ACHN (cell line): ENCODE measurements at places on chromosomes 12 and 14.

GRCh38 chr12:6161124-6161882 lies 36.8 kb upstream of the VWF start:
- DNase-seq, result no peak

DNA sequence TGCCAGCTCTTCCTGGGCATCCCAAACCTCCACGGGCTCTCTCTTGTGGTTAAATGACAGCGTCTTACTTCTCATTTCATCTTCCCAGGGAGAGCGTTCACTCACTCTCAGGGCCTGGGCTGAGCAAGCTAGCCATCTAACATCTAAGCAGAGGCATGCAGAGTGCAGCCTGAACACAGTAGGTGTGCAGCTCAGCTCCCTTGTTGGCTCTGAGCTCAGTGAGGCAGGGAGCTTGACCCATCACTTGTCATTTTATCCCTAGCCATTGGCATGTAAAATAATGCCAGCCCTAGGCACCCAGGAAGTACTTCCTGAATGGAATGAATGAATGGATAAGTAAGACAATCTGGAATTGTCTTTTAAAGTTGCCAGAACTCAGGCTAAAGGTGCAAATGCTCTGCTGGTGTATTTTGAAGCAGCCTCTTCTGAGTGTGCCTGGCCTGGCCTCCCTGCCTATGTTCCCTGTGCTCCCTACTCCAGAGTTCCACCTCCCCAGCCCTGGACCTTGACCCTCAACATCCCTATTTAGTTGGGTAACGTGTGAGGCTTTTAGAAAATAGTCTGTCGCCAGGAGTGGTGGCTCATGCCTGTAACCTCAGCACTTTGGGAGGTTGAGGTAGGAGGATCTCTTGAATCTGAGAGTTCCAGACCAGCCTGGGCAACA lies 9.5 kb upstream of the MEG3 start:
- DNase-seq, result no peak

- DNase-seq, result no peak
Observed at GRCh38 chr14:59239022-59239421, 50.6 kb downstream of the DAAM1 start.

DNA sequence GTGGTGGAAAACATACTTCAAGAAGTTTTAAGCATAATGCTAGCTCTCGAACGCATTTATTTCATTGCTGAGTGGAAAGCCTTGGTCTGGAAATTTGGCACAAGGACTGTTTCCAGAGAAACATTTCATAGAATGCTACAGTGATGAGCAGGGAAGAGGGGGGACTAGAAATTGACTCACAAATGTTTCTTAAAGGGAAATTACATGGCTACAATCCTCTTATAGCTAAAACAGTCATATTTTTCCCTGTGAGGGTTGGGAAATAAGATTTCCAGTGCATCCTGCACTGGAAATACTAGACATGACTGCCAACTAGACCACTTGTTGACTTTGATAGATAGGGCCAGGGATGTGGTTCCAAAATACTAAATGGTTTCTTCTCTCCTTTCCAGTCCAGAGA lies 197.3 kb upstream of the RGS6 start:
- DNase-seq, result no peak

GRCh38 chr12:104683831-104684503 lies 227.2 kb downstream of the CHST11 start:
- DNase-seq, result no peak

DNA sequence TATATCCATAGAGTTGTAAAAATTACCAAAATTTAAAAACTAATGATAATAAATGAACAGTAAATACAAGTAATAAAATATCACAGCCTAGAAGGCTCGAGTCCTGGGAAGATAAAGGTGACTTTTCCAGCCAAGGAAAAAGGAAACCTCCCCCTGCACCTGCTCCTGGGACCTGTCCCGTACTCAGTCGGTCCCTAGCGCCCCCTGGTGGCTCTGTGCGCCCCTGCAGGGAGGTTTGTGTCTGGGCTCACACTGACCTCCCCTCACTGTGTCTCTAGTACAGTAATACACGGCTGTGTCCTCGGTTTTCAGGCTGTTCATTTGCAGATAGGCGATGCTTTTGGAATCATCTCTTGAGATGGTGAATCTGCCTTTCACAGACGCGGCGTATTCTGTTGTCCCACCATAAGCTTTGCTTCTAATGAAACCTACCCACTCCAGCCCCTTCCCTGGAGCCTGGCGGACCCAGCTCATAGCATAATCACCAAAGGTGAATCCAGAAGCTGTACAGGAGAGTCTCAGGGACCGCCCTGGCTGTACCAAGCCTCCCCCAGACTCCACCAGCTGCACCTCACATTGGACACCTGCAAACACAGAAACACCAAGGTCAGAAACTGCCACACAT lies 1030.4 kb downstream of the TMEM121 start:
- DNase-seq, result peak; percentile 28

GRCh38 chr14:60184146-60184904 lies 19.1 kb upstream of the DHRS7 start:
- peak; percentile 63 for DNase-seq

DNA sequence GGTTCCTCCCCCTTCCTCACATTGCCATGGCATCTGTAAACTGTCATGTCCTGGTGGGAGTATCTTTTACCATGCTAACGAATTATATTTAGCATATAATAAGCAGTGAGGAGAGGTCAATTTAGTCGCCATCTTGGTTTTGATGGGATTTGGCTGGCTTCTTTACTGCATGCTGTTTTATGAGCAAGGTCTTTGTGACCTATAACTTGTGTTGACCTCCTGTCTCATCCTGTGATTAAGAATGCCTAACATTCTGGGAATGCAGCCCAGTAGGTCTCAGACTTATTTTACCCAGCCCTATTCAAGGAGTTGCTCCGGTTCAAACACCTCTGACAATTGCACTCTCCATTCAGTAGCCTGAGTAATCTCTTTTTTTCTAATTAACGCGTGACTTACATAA lies 2.1 kb upstream of the EIF4B start:
- DNase-seq, result peak; percentile 85

- DNase-seq, result no peak
Observed at GRCh38 chr12:89439941-89440340, 84.7 kb downstream of the GALNT4 start.

GRCh38 chr12:104142543-104142942 lies 4.5 kb upstream of the NFYB start:
- no peak for DNase-seq

DNA sequence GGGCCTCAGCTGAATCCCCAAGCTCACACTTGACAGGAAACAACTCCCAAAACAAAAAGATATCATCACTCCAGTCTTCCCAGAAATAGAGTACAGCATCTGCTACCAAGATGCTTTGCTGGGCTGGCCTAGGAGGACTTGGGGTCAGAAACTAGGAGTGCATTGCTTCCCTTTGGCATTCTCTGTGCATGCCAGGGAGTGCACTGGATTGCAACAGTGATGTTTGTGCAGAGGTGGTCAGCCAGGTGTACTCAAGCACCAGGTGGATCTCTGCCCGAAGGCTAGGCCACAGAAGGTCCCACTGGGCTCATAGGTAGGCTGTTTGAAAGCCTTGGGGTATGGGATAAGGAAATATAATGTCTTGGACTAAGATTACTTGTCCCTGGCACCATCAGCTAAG lies 51.1 kb downstream of the RAB35 start:
- DNase-seq, result no peak

GRCh38 chr14:72155379-72155993 lies 223.3 kb downstream of the RGS6 start:
- DNase-seq, result no peak

DNA sequence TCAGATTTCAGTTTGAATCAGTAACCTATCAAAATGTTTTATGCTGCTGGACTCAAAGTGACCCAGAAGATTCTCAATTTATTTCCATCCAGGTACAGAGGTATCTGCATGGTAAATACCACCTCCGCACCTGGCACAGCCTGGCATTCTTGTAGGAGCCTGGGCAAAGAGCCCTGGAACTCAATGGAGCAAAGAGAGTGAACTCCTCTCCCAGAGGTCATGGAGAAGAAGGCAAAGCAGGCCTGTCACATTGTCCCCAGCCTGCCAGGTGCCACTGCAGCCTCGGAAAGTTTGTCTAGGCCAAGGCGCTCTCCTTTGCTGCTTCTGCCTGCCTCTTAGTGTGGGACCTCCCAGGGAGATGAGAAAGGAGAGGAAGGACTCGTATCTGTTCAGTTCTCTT lies 319.8 kb downstream of the ZFP36L1 start:
- DNase-seq, result no peak

DNA sequence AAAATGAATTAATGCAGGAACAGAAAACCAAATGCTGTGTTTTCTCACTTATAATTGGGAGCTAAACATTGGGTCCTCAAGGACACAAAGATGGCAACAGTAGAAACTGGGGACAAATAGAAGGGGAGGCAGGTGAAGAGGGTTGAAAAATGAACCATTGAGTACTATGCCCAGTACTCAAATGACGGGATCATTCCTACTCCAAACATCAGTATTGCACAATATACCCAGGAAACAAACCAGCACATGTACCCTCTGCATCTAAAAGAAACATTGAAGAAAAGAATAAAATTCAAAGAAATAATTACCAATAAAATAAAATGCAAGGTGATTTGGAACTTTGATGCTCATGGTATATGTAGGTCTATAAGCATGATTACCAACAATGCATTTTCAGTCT lies 110.8 kb downstream of the LMO3 start:
- DNase-seq, result no peak

GRCh38 chr14:56160088-56160487 lies 41.9 kb downstream of the PELI2 start:
- no peak for DNase-seq
